ENCODE measurements at places on chromosomes 7 and 10.

DNA sequence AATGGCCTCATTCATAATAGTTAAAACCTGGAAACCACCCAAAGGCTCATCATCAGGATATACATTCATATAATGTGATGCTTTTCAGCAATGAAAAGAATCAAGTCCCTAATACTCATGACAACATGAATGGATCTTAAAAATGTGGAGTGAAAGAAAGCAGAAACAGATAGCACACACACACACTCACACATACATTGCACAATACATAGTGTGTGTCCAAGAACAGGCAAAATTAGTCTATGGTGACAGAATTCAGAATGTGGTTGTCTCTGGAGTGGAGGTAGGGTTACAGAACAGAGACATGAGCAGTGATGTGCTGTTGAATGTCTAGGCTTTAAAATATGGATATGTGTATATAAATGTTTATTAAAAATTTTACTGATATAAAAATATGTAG is 419.9 kb upstream of the PCDH15 start:
- H3K36me3 ChIP-seq = no peaks in the 10 kb centered on the region
- no peaks in the 10 kb centered on the region for H3K4me1 ChIP-seq
- H3K27ac ChIP-seq = no peak overlapping the region
- H3K4me3 ChIP-seq = no peak overlapping the region
- no peaks in the 10 kb centered on the region for H3K27me3 ChIP-seq

DNA sequence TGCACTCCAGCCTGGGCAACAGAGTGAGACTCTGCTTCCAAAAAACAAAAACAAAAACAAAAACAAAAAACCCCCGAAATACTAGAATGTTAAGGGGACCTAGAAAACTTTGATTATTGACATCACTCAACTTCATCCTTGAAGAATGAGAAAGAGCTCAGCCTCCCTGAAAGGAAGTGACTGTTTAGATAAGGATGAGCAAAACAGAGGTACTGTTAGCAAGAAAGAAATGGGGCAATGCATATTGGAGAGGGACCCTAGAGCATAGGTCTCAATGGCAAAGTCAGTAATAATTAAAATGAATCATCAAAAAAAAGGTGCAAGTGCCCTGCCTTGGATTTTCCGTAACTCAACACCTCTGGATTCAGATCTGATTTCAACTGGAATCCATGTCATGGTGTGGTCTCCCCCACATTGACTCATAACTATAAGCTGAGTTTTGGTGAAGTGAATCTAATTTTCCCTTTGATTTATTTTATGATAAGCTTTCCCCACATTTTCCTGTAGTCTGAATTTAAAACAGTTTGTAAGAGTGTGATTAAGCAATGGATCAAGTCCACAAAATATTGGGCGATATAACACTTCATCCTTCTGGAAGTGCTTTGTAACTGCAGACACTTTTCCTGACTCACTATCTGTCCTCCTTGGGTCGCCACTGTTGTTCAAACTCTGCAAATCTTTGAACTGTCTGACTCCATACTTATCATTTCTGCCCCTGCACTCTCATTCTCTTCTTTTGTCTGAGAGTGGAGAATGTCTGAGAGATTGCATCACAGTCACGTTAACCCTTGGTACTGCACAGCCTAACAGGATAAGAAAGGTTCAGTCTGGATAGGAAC is 224.8 kb upstream of the LYZL1 start:
- H3K27ac ChIP-seq = no peak overlapping the region
- no peaks in the 10 kb centered on the region for H3K4me1 ChIP-seq
- H3K36me3 ChIP-seq = no peaks in the 10 kb centered on the region
- H3K27me3 ChIP-seq = no peaks in the 10 kb centered on the region
- no peak for DNase-seq

GRCh38 chr10:82759050-82759449 is 884.1 kb downstream of the NRG3 start:
- no peak for DNase-seq
- H3K27me3 ChIP-seq = no peaks in the 10 kb centered on the region
- H3K36me3 ChIP-seq = no peaks in the 10 kb centered on the region
- no peak overlapping the region for H3K4me3 ChIP-seq
- no peak overlapping the region for H3K27ac ChIP-seq

DNA sequence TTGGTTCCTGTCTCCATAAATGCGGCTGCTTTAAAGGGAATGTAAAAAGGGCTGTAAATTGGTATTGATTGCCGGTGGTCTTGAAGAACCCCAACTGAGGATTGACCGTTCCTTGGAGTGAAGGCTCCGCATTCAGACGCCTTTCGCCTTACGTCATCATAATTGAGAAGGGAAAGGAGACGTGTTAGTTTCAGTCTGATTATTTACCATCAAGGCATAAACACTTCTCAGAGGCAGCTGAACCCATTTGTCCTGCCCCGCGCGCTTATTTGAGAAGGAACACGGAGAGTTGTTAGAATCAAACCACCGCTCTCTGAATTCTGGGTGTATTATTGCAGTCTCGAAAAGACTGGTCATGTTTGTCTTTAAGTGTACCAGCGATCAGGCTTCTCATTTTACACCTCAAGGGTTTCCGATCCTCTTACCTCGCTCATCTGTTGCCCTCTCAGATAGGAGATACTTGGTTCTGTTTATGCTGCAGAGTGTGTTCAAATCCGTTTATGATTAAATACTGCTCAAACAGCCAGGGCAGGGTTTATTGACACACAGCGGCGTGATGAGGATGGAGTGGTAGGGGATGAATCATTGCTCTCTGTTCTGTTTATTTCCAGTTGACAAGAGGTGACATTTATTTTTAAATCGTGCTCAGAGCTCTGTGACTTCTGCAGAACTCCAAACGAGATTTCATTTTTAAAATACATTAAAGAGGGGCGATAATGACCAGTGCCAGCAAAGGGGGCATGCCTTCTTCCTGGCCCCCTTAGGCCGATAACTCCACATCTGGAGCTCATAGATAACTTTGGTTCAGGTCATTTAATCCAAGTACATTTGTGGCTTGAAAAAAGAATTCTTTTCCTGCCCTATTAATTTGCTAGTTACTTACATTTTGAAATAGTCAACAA is 30.4 kb downstream of the FOXK1 start:
- no peak for DNase-seq
- H3K4me3 ChIP-seq = no peak overlapping the region
- peaks cover 73% of the 10 kb centered on the region for H3K4me1 ChIP-seq
- H3K27me3 ChIP-seq = no peaks in the 10 kb centered on the region

DNA sequence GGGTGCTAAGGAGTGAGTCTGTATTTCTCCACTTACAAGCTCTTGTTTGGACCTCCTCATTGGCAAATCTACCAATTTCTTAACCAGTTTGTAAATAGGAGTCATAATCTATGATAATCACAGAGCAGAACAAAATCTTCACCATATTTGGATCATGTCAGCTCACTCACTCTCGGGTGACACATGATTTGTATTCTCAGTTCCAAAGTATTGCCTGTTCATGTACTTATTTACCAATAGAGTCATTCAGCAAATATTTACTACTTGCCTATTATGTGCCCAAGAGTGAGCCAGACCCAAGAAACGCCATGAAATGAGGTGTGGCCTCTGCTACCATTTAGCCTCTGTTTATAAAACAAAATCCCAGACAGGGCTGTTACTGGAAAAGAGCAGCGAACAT is 114.8 kb downstream of the TSPAN12 start:
- H3K27me3 ChIP-seq = no peaks in the 10 kb centered on the region
- H3K4me3 ChIP-seq = no peak overlapping the region
- H3K4me1 ChIP-seq = peaks cover 7% of the 10 kb centered on the region
- no peak for DNase-seq

DNA sequence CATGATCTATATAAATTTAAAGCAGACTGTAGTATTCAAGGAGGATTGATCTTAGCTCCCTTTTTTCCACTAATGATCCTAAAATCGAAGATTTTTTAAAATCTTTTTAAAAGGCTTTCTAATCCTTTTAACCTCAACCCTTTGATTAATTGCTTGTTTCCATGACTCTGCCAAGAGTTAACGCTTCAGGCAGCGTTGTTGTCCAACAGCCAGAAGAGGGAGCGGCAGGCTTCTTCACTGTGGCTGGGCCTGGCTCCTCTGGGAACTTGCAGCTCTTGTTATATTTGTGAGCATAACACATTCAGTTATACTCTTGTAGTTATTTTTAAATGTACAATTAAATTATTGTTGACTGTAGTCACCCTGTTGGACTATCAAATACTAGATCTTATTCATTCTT is 26.3 kb downstream of the CRCP start:
- no peak overlapping the region for H3K4me3 ChIP-seq
- no peaks in the 10 kb centered on the region for H3K27me3 ChIP-seq
- peaks cover 78% of the 10 kb centered on the region for H3K36me3 ChIP-seq
- peaks cover 41% of the 10 kb centered on the region for H3K4me1 ChIP-seq
- peak; percentile 92 for DNase-seq

- no peak overlapping the region for H3K4me3 ChIP-seq
- no peak for DNase-seq
- H3K4me1 ChIP-seq = peaks cover 13% of the 10 kb centered on the region
- H3K36me3 ChIP-seq = no peaks in the 10 kb centered on the region
- H3K27ac ChIP-seq = no peak overlapping the region
Measured at GRCh38 chr7:4634166-4634565, 47.9 kb upstream of the FOXK1 start.

DNA sequence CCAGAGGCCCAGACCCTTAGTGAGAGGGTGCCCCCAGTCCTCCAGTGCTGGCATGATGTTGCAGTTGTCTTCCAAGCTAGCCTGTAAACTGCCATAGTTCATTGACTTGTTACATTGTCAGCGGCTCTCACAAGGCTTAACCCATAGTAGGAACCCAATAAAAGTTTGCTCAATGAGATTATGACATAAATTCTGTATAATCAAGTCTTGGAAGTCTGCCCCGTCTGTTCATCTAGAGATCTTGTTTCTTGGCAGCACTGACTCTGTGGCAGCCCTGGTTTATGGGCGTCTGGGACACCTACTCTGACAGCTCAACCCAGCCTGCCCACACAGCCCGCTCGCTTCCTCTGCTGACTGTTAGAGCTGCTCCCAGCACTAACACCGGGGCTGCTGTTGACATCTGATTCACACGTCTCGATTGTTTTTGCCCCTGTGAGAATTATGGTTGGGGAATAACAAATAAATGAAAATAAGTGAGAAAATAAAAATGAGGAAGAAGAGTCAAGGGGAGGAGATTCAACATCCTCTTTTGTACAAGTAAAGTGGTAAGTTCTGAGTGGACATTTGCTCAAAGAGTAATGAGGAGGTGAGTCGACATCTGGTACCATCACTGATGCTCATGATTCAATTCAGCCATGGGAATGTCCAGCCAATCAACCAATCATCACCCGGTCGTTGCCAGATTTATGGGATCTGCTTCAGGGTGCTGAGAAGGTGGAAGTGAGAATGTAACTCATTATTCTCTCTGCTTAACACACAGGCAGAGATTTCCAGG is 160.8 kb downstream of the SPAG6 start:
- no peaks in the 10 kb centered on the region for H3K27me3 ChIP-seq
- H3K36me3 ChIP-seq = no peaks in the 10 kb centered on the region
- DNase-seq = peak; percentile 48
- H3K4me1 ChIP-seq = peaks cover 4% of the 10 kb centered on the region

- H3K36me3 ChIP-seq = peaks cover 32% of the 10 kb centered on the region
- H3K27me3 ChIP-seq = no peaks in the 10 kb centered on the region
- H3K4me1 ChIP-seq = peaks cover 68% of the 10 kb centered on the region
- no peak for DNase-seq
- peak overlapping the region; percentile 54 for H3K27ac ChIP-seq
Measured at GRCh38 chr10:79188154-79188965, 119.6 kb downstream of the ZMIZ1 start.

DNA sequence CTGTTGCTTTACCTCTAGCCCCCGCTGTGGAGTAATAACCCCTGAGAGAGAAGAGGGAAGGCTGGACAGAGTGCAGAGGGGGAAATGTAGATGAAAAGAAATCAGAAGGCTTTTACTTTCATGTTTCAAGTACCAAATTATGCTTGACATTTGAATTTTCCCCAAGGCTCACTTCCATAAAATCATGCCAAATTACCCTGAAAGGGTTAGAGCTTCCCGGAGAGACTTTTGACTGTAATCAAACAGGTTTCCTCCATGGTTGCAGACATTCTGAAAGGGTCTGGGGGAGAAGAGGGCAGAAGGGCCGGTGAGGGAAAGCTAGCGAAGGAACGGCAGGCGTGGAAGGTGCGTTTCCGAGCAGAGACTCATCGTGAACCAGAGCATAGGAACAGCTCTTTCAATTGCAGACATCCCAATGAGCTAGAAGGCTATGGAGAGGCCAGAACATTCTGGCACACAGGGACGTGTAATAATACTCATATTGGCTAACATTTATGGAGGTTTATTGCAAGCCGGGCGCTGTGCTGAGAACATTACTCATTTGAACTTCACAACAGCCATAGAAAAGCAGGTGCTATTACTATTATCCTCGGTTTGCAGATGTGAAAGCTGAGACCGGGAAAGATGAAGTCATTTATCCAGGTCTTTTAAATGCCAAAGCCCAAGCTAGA is 620.8 kb upstream of the AUTS2 start:
- H3K4me3 ChIP-seq = no peak overlapping the region
- no peak overlapping the region for H3K27ac ChIP-seq
- H3K36me3 ChIP-seq = no peaks in the 10 kb centered on the region

GRCh38 chr10:86285136-86285790 is 81.3 kb downstream of the GRID1 start:
- no peak for DNase-seq
- no peak overlapping the region for H3K27ac ChIP-seq

- no peaks in the 10 kb centered on the region for H3K4me1 ChIP-seq
- peak; percentile 57 for DNase-seq
- no peaks in the 10 kb centered on the region for H3K27me3 ChIP-seq
- no peak overlapping the region for H3K4me3 ChIP-seq
Measured at GRCh38 chr10:58833771-58834561, 321.3 kb downstream of the BICC1 start.

GRCh38 chr10:3452683-3453361 is 280.2 kb upstream of the PITRM1 start:
- no peak for DNase-seq
- peaks cover 21% of the 10 kb centered on the region for H3K4me1 ChIP-seq
- H3K27ac ChIP-seq = peak overlapping the region; percentile 66
- no peaks in the 10 kb centered on the region for H3K27me3 ChIP-seq

GRCh38 chr7:155188357-155188756 is 109.3 kb upstream of the INSIG1 start:
- H3K27me3 ChIP-seq = no peaks in the 10 kb centered on the region
- H3K4me1 ChIP-seq = peaks cover 8% of the 10 kb centered on the region
- no peak for DNase-seq
- H3K27ac ChIP-seq = no peak overlapping the region
- no peaks in the 10 kb centered on the region for H3K36me3 ChIP-seq

All from stomach (tissue), 19 donors.